ENCODE measurements at places on chromosomes 12 and 14.
A peak's percentile ranks its signal among the peaks of the same experiment; 100 is the strongest.

DNA sequence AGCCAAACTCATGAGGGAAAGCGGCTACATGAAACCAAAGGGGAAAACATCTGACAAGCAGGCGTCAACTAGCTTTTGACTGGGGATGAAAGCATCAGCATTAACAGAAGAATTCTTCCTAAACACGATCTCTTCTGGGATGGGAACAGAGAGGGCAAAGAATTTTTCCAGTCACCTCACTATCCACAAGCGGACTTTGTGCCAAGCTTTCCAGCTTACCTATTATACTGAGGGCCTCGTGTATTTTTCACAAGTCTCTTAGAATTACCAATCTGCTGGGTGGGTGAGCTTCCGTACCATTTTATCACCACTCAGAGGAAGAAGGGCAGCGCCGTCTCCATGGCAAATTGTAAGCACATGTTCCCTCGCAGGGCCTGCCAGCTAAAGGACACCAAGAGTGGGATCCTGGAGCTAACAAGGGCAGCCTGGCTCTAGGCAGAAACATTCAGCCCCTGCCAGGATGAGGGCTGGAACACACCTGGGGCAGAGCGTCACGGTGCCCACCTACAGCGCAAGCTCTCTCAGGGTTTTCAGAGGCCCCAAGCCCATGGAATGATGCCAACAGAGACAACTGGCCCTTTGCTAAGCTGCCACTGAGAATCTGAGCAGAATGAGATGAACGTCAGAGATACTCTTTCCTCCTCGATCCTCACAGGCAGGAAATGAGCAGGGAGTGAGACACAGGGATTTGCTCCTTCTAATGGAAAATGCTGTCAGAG, 74.6 kb downstream of the CHGA start:
- no peak for DNase-seq

DNA sequence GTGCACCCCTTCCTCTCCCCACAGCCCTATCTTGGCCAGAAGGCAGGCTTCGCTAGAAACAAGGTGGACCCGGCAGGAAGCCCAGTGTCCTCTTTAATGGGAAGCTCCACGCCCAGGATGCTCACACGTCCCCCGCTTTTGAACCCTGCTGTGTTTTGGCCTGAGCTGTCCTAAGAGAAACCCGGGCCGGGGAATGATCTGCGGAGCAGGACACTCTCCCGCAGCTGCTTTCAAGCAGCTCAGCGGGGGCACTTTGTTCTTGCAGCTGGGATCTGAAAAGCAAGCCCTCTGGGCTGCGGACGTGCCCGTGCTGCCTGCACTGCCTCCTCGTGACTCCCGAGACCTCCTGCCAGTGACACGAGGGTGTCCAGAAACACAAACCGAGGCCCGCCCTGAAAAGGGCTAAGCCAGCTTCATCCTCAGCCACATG, 30.0 kb downstream of the SCARB1 start:
- DNase-seq: no peak

GRCh38 chr14:23568021-23568599, 519 bp upstream of the AP1G2 start:
- no peak for DNase-seq

DNA sequence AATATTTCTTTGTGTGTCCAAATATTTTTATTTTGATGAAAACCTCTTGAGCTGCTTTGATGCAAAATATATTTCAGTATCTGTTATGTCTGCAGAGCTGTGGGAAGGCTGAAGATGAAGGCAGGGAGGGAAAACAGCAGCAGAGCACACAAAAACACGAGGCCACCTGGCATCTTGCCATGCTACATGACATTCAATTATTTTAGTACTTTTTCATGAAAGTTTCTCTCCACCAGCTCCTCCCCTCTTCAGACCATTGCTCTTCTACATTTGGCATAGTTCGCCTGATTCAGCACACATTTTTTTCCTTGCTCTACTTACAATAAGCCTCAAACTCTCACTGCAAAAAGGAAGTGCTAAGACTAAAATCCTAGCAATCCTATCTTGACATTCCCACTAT, 4.6 kb upstream of the ALX1 start:
- DNase-seq: no peak

DNA sequence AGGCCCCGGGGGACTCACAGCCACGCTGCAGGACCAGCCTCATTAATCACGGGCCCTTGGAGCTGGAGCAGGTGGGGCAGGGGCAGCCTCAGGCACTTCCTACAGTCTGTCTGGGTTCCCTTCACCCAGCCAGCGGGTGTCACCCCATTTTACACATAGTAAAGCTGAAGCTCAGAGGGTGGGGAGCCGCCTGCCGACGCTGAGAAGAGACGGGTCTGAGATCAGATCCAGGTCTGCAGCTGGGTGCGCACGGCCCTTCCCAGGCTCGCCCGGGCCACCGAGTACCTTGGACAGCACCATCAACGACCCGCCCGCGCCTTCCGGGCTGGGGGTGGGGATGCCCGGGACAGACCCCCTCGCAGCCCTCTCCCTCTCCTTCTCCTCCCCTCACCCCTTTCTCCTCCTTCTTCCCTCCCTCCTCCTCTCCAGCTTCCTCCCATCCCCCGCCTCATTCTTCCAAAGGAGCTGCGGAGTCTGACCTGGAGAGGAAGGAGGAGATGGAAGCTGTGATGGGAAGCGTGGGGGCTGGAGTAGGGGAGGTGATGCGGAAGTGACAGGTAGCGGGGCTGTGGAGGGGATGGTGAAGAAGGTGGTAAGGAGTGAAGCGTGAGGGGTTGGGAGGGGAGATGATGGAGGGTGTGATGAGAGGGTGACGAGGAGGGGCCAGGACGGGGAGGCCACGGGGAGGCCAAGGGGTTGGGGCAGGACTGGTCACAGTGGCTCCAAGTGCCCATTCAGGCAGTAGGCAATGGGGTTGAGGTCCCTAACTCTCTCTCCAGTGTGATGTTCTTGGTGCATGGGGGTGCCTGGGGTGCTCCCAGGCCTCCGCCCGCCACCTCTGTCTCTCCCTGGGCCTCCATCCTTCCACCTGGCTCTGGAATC, 8.8 kb downstream of the DTX1 start:
- no peak for DNase-seq

DNA sequence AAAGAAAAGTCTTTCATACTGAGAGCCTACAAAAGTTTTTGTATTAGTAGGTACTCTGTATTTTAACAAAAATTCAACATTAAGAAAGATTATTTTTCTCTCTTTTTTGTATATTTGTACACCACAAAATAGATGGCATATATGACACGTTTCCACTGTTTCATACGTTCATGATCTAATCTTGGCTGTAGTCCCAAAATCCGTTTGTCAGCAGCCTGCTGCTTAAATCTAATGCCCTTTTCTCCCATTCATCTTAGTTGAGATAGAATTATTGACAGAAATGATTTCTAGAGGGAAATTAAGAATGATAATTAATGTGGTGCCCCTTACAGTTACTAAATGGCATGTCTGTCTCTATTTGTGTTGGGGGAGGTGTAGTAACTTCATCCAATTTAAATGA, 140.7 kb upstream of the NOVA1 start:
- DNase-seq: no peak

GRCh38 chr12:104456950-104457745, 400 bp downstream of the CHST11 start:
- peak; percentile 55 for DNase-seq

- DNase-seq: no peak
These were observed 107.7 kb downstream of the SLC38A1 start for GRCh38 chr12:46160981-46161690.

- no peak for DNase-seq
These were observed 211.9 kb downstream of the MED13L start for GRCh38 chr12:116065606-116066005.

- no peak for DNase-seq
These were observed 116.6 kb downstream of the SLC25A47 start for GRCh38 chr14:100439781-100440180.

- DNase-seq: no peak
These were observed 176.3 kb downstream of the C12orf75 start for GRCh38 chr12:105506678-105507310.

- peak; percentile 41 for DNase-seq
These were observed 43.9 kb upstream of the FBRSL1 start for GRCh38 chr12:132445884-132446632.

DNA sequence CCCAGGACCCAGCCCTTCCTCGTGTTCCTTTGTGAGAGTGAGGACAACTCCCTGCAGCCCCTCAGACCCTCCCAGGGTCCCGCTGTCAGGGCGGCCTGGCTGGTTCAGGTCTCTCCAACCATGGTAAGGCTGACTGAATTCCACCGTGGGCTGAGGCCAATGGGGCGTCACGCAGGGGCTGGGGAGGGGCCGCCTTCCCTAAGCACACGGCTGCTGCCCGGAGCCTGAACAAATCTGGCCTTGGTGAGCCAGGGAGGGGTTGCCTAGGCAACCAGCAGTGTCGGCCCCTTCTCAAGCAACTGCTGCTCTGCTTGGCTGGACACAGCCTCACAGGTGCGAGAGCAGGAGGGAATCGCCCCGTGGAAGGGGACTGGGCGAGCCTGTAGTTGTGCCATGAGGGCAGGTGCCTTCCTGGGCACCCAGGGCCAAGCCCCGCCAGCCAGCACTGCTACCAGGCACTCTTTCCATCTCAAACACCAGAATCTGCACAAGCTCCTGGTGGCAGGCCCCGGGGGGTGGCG, 37.0 kb upstream of the GALNT9 start:
- DNase-seq: no peak

- peak; percentile 97 for DNase-seq
These were observed at the start of gene FBXO21 for GRCh38 chr12:117190210-117190781. Gene FBXO21 (minus strand): TSS chr12:117190470. CDS start chr12:117190456, 14 bp downstream.

- DNase-seq: no peak
These were observed 502.6 kb downstream of the FUT8 start for GRCh38 chr14:65915125-65915524.

DNA sequence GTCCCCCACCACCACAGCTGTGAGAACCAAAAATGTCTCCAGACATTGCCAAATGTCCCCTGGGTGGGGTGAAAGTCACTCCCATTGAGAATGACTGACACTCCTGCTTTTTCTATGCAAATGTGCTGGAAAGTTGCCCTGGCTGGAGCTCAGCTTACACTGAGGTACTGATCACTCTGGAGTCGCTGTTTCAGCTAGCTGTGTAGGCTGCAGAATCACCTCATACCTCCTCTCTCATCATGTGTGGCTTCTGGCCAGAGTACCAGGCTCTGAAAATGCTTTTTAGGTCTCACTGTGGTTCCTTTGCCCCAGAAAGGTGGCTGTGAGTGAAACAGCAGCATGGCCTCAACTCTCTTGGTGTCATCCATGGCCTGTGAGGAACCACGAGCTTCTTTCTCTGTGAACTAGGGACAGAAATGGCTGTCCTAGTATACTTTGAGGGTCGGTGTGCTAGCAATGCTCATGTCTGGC, 414.4 kb downstream of the DPF3 start:
- DNase-seq: no peak

DNA sequence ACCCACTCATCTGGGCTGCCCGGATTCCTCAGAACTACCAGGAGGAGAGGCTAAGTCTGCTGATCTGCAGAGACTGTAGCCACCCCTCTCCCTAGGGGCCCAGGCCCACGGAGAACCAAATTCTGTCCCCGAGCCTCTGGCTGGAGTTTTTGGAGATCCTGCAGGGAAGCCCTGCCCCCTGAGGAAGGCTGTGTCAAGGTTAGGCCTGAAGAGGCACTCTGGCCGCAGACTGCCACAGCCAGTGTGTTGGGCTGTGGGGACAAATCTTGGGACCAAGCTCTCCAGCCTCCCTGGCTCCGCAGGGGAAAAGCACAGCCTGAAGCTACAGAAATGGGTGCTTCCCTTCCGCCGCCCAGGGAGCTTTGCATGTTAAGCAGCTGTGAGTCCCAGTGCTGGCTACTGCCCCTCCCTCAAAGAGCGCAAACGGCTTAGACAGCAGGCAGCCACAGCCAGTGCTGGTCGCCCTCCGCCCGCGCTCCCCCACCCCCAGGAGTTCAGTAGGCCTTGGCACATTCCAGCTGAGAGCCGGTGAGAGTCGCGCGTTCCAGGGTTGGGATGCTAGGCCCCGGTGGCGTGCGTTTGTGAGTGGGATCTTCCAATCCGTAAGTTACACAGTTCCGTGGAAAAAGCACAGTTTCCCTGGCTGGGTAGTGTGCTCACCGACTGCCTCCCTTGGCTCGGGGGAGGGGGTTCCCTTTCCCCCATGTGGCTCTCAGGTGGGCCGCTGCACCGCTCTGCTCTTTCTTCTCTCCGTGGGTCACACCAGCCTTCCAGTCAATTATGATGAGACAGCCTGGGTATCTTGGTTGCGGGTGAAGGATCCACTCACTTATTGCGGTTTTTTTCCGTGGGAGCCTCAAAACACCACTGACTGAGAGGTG, 13.2 kb downstream of the CLEC4E start:
- DNase-seq: no peak

GRCh38 chr12:90943255-90943654, 11.7 kb downstream of the CCER1 start:
- DNase-seq: no peak

GRCh38 chr12:48216785-48217184, 13.7 kb upstream of the OR10AD1 start:
- no peak for DNase-seq

DNA sequence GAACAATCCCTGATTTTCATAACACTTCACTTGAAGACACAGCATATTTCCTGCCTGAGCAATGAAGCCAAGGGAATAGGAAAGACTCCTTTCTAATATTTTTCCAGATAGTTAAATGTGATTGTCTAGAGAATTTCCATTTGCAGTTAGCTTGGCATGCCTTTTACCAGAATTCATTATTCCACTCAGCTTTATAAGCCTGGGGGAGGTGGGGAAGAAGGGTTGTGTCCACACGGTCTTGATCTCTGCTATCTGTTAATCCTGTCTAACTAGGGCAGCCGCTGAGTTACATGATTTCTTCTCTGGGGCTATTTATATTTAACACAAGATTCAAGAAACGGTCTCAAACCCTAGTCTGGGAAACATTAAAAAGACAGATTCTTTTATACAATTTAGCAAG, 146.6 kb upstream of the FSCB start:
- no peak for DNase-seq

- no peak for DNase-seq
These were observed 100.2 kb downstream of the NELL2 start for GRCh38 chr12:44775901-44776300.

- DNase-seq: no peak
These were observed 280.3 kb downstream of the BCAT1 start for GRCh38 chr12:24668563-24668962.

GRCh38 chr12:49367381-49368239, at the start of gene SPATS2:
Gene SPATS2 (plus strand): TSS chr12:49367462. CDS start chr12:49461013, 93,551 bp downstream.
- peak; percentile 14 for DNase-seq

DNA sequence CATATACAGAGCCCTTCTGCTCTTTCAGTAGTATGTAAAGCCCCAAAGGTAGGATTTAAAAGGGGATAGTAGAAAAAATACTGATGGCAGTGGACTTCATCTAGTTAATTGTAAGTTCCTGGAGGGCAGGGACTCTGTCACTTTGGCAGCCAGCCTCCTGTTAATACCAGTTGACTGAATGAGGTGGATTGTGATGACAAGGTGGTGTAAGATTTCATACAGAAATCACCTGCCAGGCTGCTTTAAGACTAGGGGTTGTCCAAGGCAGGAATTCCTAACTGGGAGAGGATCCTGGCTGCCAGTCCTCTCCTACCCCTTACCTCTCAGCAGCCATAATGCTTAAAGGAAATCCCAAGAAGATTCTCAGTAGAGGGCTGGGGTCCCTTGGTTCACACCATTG, 7.3 kb downstream of the DYRK2 start:
- no peak for DNase-seq

All from naive thymus-derived CD8-positive, alpha-beta T cell (primary cell).